Hematopoietic multipotent progenitor cell treated with erythropoietin and hydrocortisone succinate and interleukin-3 and kit ligand, for 8 days (in vitro differentiated cells): ENCODE measurements at places on chromosomes 11 and 22.

GRCh38 chr22:49677495-49677889, 150.2 kb downstream of the BRD1 start:
- no peak for DNase-seq

DNA sequence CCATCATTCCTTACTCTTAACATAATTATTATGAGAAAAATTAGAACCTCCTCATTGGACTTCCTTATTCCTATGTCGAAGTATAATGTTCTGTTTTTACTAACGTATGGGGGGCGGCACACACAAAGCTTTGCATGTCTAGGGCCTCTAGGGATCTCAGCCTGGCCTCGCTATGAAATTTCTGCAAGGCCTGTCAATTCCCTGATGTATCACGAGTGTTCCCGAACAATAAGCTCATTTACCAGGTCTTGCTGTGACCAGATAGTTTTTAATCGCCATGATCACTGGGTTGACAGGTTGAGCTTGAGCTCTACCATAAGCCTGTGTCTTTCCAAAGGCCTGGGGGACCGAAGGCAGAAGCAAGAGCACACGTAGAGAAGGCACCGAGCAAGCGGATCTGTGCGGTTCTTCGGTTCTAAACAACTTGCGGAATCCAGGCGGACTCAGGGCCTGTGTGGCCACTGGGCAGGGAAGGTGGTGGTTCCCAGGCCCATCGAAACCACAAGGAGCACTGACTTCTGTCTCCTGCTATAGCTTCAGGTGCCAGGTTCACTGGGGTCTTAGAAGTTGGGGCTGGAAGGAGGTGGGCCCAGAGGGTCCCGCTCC, 10.4 kb upstream of the FXYD2 start:
- no peak for DNase-seq

GRCh38 chr11:98100689-98101088, 920.1 kb upstream of the CNTN5 start:
- no peak for DNase-seq

DNA sequence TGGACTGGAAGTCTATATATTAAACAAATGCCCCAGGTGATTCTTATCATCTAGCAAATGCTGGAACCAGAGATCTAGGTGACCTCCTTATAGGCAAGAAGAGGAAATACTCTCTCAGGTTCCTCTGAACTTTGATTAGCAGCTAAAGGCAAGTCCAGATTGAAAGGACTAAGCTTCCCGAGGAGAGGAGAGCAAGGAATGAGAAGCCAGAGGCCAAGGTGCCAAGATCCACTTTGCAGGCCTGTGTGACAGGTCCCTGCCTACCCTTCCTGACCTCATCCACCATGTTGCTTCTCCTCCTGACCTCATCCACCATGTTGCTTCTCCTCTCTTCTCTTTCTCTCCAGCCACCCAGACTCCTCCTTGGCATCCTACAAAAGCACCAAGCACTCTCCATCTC, 173.2 kb downstream of the LARGE1 start:
- no peak for DNase-seq

GRCh38 chr11:117870103-117870952, 6.1 kb downstream of the FXYD6 start:
- no peak for DNase-seq

DNA sequence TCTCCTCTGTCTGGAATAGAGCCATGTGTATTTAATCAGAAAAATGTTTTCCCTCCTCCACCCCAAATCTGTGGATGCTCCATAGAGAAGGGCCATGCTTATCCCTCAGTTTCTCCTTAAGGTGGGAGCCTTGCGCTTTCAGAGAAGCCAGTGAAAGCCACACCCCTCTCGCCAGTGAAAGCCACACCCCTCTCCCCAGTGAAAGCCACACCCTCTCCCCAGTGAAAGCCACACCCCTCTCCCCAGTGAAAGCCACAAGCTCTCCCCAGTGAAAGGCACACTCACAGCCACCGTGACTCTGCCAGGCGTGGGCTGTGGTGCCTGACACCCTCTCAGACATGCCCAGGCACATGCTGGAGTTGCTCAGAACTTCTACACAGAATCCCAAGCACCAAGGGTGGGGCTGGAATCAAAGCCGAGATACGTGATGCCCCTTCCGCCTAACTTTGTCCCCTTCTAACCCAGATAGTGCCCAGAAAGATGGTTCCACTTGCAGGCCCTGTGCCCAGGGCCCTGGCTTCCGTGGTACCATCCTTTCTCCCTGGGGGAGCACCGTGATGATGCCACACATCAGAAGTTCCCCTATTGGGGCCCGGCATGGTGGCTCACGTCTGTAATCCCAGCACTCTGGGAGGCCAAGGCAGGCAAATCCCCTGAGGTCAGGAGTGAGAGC, 16.5 kb upstream of the PRR5 start:
- peak; percentile 88 for DNase-seq
